GM04503 (cell line): ENCODE measurements at places on chromosomes 16 and 17.
A peak's percentile ranks its signal among the peaks of the same experiment; 100 is the strongest.

GRCh38 chr17:53344778-53345177 lies 477.9 kb upstream of the KIF2B start:
- no peak for DNase-seq

DNA sequence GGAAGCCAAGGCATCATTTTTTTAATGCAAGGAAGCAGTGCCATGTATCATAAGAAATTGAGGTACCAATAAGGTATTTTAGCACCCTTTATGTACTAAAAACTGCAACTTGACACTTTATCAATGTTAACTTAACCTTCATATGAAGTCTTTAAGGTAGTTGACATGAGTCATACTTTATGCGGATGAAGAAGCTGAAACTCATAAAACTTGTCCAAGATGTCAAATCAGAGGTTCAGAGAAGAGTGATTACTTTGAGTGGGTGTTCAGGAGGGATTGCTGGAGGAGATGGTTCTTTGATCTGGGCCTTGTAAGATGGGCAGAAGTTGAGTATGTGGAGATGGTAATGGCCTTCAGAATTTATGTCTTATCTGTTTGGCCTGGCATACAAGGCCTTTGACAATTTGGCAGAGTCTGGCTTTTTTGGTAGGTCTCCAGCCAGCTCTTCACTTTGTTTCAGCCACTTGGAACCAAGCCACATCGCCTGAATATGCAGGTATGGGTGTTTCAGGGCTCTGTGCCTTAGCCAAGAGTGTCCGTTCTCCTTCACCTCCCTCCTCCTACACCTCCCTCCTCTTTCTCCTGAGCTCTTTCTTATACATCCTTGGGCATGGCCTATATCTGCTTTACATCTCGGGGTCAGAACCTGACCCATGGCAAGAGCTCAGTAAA lies 23.7 kb downstream of the YPEL2 start:
- DNase-seq: no peak

- no peak for DNase-seq
These were observed 29.5 kb upstream of the MSI2 start for GRCh38 chr17:57226793-57227192.

DNA sequence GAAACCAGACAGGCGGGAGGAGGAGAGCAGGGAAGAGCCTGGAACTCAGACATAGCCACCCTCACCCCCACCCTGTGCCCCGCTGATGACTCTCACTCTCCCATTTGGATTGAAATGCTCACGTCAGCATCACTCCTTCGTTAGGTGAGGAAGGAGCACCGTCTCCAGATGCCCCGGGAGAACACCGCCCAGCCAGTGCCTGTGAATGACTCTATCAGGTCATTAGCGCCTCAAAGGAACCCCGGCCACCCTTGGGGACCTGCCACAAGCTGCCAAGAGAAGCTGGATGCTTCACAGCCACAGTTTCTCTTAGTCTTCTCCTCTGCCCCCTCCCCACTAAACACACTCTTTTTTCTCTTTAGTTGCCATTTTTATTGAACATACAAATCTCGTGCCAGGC lies 66.0 kb downstream of the CACNG3 start:
- DNase-seq: no peak

GRCh38 chr17:51961689-51962088 lies 196.8 kb downstream of the CA10 start:
- no peak for DNase-seq

- DNase-seq: no peak
These were observed 2.1 kb upstream of the ZSCAN10 start for GRCh38 chr16:3101018-3101840.

DNA sequence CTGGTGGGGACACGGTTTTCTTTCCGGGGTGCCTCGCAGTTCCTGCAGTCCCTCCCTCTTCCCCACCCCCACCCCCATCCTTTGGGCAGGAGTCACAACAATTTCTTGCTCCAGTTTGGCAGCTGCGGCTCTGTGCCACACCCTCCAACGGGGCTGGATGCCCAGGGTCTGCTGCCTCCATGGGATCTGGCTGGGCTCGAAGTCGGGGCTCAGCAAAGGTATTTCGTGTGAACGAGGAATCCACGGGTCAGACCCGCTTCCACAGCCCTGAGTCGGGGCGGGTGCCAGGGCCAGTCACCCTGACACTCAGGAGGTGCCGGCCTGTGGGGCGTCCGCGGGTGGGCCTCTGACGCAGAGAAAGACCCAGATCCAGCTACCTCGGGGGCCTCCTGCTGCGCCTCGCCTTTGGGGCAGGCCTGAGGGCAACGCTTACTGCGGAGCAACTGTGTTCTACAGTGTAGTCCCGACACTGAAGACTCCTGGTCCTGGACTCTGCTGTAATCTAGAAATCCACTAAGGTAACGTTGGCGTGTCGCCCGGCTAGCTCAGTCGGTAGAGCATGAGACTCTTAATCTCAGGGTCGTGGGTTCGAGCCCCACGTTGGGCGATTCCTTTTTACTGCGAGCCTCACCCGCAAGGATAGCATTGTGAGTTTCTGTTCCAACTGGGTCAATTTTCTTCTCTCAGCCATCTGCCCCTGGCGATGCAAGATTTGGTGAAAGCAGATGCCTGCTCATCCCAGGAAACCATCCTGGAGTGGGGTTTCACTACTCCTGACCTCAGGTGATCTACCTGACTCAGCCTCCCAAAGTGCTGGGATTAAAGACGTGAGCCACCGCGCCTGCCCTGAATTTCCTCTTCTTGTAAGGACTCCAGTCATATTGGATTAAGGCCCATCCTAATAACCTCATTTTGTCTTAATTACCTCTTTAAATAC lies 12.6 kb upstream of the OR1F1 start:
- DNase-seq: no peak

- DNase-seq: no peak
These were observed 55.8 kb upstream of the MEAK7 start for GRCh38 chr16:84560269-84560668.

GRCh38 chr16:65834688-65835087 lies 531.8 kb upstream of the CDH5 start:
- no peak for DNase-seq

- no peak for DNase-seq
These were observed 775 bp downstream of the SPIRE2 start for GRCh38 chr16:89828870-89829629.

DNA sequence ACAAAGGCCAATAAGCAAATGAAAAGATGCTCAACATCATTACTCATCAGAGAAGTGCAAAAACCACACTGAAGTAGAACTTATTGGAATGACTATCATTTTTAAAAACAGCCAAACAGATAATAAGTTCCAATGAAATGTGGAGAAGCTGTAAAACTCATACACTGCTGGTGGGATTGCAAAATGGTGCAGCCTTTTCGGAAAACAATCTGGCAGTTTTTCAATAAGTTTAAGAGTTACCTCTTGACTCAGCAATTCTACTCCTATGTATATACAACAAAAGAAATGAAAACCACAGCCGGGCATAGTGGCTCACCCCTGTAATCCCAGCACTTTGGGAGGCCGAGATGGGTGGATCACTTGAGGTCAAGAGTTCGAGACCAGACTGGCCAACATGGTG lies 49.3 kb downstream of the AKAP10 start:
- no peak for DNase-seq

DNA sequence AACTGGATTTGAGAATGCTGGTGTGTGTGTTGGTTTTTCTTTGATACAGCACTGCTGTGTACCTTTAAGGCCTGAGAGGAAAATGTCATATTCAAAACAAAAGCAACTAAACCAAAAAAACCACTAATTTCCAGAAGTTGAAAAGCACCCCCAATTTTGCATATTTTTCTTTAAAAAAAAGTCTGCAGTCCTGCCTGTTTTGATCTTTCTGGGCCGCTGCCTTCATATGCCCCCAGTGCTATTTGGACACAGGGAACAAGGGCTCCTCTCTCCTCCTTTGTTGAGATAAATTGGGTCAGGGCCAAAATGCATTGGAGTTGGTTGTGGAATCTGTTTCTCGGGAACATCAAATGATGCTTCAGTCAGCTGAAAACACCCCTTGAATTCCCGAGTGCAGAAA lies 26.9 kb downstream of the GPT2 start:
- no peak for DNase-seq

DNA sequence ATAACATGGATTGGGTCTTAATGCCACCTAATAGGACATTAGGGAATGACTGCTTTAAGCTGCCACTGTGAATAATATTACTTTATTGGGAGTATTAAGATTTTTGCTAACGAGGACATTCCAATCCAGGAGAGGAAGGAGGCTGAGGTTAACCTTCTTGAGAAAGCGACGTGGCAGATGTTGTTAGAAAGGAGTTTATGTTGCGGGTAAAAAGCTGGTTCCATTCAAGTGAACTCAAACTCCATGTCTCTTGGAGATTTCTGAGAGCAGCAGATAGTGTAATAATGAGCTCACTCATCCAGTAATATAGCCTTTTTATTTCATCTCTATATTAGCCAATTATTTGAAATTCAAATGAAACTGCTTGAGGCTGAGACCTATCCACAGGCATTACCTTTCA lies 75.5 kb downstream of the KNOP1 start:
- no peak for DNase-seq

DNA sequence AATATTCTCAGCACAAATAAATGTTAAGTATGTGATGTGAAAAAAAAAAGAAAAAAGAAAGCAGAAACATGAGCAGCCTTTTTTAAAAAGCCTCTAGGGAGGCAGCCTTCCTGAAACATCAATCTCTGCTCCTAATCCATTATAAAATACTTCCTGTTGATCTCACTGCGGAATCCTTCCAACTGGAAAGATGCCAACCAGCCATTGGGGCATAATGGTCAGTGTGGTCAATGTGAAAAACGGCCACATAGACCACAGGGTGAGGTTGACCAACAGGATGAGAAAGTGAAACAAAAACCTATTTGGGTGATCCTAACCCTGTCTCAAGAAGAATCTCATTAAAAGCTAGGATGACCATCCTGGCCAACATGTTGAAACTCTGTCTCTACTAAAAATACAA lies 26.1 kb upstream of the ABCA8 start:
- peak; percentile 78 for DNase-seq

GRCh38 chr16:47826070-47826469 lies 329.7 kb downstream of the ABCC12 start:
- DNase-seq: no peak

- no peak for DNase-seq
These were observed 338.8 kb downstream of the WWOX start for GRCh38 chr16:78438219-78438618.

DNA sequence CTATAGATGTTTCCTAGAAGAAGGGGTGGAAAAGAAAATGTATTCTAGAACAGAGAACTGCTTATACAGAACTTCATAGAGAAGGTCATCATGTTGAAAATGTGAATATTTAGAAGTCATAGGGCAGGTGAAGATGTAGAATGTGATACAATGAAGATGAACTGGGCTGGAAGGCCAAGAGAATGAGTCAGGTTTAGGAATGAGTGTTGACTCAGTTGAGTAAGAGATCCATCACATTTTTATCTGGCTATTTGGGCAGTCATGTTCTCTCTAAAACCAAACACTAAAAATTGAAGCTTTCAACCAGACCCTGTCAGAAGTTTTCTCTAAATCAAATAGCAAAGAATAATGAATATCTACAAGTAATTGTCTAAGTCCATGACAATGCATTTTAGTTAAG lies 660.5 kb downstream of the KCNJ2 start:
- no peak for DNase-seq
